ENCODE measurements at places on chromosomes 12 and 14.

DNA sequence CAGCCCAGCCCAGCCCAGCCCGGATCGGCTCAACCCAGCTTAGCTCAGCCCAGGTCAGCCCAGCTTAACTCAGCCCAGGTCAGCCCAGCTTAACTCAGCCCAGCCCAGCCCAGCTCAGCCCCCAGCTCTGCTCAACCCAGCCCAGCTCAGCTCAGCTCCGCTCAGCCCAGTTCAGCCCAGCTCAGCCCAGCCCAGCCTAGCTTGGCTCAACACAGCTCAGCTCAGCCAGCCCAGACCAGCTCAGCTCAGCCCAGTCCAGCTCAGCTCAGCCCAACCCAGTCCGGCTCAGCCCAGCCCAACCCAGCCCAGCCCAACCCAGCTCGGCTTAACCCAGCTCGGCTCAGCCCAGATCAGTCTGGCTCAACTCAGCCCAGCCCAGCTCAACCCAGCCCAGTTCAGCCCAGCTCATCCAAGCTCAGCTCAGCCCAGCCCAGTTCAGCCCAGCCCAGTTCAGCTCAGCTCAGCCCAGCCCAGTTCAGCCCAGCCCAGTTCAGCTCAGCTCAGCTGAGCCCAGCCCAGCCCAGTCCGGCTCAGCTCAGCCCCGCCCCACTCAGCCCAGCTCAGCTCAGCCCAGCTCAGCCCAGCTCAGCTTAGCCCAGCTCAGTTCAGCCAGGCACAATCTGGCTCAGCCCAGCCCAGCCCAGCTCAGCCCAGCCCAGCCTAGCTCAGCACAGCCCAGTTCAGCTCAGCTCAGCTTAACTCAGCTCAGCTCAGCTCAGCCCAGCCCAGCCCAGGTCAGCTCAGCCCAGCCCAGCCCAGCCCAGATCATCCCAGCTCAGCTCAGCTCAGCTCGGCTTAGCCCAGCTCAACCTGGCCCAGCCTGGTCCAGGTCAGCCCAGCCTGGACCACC, 331.7 kb downstream of the TMEM121 start:
- DNase-seq, result peak; percentile 36

DNA sequence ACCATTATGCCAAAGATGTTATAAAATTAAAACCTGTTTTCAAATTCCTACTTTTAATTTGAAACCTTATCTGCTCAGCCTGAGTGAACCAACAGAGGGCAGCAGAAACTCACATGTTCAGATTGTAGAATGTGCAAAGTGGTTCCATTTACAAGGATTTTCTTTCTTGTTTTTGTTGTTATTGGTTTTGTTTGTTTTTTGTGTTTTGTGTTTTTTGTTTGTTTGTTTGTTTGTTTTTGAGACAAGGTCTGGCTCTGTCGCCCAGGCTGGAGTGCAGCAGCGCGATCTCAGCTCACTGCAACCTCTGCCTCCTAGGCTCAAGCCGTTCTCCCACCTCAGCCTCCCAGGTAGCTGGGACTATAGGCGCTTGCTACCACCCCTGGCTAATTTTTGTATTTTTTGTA, 22.8 kb upstream of the GARIN2 start:
- DNase-seq, result peak; percentile 63

DNA sequence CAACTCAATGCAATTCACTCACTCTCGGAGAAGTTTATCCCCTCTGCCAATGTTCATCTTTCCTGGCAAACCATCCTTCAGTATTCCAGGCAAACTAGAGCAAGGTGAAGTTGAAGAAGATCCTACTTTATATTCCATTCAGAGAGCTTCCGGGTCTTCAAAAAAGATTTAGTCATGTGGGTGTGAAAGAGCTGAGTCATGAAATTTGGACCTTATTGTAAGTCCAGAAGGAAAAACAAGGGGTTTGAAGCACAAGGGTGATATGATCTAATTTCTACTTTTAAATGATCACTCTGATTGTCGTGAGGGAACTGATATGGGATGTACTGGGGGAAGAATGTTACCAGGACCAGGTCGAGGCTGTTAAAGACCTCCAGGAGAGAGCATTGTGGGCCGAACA, 2.8 kb upstream of the PRH2 start:
- DNase-seq, result no peak

GRCh38 chr14:22739423-22739822, 27.1 kb upstream of the OXA1L start:
- no peak for DNase-seq

GRCh38 chr12:91993287-91994017, 152.2 kb downstream of the BTG1 start:
- no peak for DNase-seq

DNA sequence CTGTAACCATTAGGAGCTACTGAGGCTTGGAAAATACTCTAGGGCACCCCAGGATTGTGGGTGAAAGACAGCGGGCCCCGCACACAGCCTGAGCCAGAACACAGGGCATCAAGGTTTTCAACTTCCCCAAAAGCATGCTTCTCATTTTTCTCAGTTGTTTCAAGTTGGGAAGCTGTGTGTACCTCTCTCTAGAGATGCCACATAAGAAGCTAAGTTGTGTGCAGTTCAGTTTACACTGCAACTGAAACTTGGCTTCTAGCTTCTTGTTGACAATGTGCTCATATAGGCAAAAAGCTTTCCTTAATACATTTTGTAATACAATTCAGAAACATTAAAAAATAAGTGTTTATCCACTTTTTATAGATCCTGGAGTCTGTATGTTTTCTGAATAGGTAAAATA, 88.1 kb upstream of the PTPRR start:
- DNase-seq, result no peak

- DNase-seq, result no peak
These were observed 200.4 kb downstream of the PTPRO start for GRCh38 chr12:15522574-15523187.

All from activated CD8-positive, alpha-beta T cell treated with anti-CD3 and anti-CD28 coated beads for 36 hours (primary cell).